AG09309 (cell line): ENCODE measurements at places on chromosomes 5 and 9.

GRCh38 chr5:57219386-57219785 lies 45.5 kb downstream of the GPBP1 start:
- DNase-seq: no peak

DNA sequence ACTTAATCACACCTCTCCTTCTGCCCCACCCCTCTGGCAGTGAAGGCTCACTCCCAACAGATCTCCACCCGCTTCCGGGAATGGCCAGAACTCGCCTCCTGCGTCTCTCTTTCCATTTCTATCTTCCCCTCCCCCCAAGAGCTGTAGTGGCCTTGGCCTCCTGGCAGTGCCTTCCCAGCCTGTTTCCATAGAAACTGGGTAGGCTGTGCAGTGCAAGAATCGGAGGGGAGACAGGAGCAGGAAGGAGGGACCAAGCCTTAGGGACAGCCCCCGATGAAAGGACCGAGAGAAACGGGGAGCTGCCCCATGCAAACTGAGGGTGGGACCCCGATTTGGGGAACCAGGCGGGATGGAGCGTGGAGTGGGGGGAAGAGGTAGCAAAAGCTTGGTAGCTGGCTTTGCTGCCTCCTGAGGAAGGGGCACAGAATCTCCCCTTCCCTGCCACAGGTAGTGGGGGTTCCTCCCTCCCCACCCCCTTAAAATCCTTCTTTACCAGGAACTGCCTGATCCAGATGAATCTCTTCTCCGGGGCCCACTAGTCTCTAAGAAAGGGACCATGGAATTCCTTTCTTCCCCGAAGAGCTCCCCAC lies 4.5 kb upstream of the PCDH1 start:
- DNase-seq: no peak

GRCh38 chr5:42483472-42484154 lies 60.4 kb downstream of the GHR start:
- DNase-seq: no peak

DNA sequence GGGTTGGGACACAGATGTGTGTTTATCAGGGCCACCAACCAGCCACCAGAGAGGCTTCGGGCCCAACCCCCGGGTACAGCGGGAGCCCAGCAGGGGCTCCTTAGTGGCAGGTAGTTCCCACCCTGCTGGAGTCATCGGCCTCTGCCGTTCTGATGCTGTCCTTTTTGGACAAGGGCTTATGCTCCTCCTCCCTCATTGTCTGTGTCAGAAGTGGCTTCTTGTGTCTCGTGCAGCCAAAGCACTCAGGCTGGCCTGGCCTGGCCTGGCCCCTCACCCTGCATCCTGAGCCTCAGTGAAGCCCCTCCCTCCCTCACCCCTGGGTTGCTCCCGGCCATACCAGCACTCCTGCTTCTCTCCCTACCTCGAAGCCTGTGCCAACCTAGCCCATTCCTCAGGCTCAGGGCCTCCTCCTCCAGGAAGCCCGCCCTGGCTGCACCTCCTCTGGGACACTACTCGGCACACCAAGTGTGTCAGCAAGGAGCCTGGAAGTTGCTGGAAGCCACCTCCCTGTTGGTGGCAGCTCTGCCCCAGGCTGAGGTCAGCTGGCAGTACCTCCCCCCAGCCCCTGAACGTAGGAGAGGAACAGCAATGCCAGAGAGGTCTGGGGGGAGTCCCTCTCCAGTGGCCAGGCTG lies 4.1 kb upstream of the UBAC1 start:
- DNase-seq: no peak

DNA sequence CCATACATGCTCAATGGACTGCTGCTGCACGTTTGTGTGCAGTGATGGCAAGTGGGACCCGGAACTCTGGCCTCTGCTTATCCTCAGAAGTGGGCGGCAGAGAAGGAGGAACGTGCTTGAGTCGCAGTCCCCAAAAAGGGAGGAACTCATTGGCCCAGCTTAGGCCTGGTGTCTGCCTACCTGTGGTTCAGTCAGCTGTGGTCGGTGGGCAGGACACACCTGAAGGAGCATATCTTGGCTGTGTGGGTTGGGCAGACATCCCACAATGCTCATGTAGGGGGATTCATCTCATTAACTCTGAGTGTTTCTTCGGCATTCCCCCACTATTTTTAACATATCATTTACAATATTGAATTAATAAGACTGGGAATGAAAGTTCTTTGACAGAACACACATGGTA lies 122.9 kb upstream of the IL12B start:
- DNase-seq: no peak

- no peak for DNase-seq
Observed at GRCh38 chr9:97307500-97308163, at the start of gene CCDC180. Gene CCDC180, plus strand, starts transcription at chr9:97307659. Its CDS starts 405 bp downstream, at chr9:97308064.

DNA sequence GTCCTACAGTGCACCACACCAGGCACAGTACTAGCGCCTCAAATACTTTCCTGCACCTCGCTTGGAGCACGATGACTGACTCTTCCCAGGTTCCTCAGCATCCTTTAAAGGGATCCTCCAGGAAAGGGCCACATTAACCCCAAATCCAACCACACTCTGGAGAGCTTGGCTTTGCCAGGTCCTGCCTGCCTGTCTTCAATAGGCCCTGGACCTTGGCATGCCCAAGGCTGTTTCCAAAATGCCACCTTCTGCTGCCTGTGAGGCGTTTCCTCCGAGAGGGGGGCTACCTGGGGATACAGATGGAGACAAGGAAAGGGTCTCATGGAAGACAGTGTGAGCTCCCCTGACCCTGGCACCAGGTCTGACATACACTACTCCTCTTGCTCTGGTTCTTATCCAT lies 169.9 kb downstream of the DAB2IP start:
- no peak for DNase-seq

DNA sequence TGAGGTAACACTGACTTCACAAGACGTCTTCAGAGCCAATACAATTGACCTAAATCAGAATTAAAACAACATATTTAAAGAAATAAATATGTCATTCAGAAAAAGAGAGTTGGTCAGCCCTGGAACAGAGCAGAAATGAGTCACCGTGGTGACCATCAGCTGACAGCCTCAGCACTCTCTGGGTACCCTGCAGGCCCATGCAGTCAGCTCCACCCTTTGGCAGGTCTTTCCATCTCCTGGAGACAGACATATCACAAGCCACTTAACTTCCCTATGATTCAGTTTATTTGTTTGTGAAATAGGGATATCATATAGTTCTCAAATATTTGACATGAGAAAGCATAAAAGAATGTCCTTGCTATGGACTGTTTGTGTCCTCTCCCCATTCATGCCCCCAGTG lies 151.6 kb upstream of the MEF2C start:
- DNase-seq: no peak

- DNase-seq: no peak
Observed at GRCh38 chr9:120775859-120776258, 17.4 kb downstream of the FBXW2 start.

- DNase-seq: no peak
Observed at GRCh38 chr9:135038826-135039225, 48.6 kb upstream of the OLFM1 start.

DNA sequence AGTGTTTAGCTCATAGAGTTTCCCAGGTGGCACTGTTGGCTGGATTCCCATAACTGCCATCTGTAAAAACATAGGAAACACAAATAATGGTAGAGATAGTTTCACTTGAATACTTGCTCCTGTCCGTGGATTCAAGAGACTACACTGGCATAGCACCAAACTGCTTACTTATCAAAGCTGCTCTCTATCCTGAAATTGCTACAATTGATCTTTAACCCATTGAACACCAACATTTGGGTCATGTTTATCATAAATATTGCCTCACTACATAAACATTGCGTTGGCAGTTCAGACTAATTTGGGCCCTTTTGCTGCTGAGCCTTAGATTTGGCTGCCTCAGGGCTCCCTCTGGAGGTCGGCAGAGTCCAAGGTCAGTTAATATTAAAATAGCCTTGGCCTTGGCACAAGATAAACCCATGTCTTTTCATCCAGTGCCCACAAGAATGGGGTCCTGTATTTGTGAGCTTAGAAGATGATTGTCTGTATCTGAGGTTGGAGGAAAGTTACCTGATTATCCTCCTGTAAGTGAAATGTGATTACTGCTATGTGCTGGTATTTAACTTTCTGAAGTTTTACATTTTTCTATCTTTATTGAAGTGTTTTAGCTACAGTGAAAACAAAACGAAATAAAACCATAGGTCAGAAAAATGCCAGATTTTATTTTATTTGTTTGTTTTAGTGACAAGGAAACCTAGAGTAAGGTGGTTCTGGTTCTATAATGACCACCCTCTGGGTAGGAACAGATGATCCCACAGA lies 4.0 kb upstream of the RANBP3L start:
- DNase-seq: no peak

- DNase-seq: no peak
Observed at GRCh38 chr9:131690941-131691573, 48.8 kb downstream of the RAPGEF1 start.

DNA sequence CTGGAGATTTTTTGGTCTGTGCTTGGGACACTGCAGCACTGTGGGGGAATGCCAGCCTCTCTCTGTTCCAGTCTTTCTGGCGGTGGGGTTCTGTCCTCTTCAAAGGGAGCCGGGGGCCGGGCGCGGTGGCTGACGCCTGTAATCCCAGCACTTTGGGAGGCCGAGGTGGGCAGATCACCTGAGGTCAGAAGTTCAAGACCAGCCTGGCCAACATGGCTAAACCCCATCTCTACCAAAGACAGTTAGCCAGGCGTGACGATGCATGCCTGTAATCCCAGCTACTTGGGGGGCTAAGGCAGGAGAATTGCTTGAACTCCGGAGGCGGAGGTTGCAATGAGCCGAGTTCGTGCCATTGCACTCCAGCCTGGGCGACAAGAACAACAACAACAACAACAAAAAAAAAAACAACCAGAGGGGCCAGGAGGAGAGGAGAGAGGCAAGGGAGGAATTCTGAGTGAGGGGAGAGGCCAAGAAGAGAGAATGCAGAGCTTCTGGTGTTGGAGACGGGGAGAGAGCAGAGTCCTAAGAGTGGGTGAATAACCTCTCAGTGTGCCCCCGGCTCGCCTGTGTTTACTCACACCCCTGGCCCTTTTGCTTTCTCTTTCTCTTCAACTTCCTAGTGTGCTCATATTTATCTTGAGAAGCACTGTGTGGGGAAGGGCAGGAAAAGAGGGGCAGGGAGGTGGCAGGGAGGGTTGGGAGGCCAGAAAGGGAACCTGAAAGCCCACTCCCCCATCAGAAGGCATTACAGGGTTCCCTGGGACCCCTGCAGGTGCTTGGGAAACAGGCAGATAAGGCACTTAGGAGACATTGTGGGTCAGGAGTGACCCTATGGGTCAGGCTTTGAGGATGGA lies 3.2 kb upstream of the SET start:
- DNase-seq: no peak

GRCh38 chr9:8890695-8891094 lies 1091.1 kb upstream of the DMAC1 start:
- no peak for DNase-seq

- no peak for DNase-seq
Observed at GRCh38 chr5:148931453-148932057, 105.1 kb downstream of the ADRB2 start.

GRCh38 chr9:102049586-102050246 lies 311.3 kb upstream of the GRIN3A start:
- DNase-seq: no peak

- DNase-seq: no peak
Observed at GRCh38 chr9:70923961-70924360, 197.5 kb downstream of the TRPM3 start.

DNA sequence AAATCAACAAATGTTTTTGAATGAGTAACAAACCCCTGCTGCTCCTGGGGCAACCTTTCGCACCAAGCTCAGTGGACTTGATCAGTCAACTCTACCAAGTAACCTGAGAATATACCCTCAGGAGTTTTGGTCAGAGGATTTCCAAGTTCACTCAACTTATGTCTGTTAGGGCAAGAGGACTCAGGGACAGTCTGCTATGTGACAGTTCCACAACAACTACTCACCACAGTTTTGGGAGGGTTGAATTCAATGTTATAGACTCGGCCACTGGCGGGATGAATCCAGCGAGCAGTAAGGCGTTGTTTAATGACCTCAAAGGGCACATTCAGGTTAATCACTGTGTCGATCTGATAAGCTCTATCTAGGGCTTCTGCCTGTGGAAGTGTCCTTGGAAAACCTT lies 22.1 kb downstream of the AK3 start:
- DNase-seq: no peak

DNA sequence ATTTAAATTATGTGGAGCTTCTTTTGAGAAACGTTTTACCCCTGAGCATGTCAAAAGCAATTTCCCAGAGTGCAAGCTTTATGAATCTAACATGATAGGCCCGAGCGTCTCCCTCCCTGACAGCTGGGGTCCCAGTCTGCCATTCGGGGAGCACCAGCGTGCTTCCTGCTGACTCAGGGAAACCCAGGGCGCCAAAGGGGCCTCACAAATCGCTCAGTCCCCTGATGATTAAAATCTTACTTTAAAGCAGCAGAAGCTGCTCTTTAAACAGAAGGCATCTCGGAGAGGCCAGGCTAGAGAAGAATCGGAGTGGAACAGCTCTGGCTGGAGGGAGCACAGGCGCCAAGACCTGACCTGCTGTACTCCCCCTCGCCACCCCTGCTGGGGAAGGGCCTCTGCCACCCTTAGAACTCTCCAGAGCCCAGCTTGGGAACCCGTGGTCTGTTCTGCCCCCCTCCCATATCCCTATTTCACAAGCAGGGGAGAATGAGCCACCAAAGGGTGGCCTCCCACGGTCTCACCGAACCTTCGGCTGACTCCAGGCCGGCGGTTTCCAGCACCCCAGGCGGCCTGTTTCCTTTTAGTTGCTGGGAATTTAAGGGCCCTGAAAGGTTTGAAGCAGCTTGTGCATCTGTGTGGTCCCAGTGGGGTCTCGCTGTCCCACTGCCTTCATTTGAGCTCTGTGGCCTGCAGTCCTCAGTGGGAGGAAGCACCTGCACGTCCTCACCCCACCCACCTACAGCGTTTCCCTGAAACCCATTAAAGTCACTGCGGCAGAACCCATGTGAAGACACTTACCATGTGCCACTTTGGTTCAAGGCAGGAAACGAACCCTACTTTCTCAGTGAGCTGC lies 147.6 kb downstream of the COL23A1 start:
- DNase-seq: no peak

- DNase-seq: no peak
Observed at GRCh38 chr5:6568383-6568782, 64.5 kb downstream of the NSUN2 start.

DNA sequence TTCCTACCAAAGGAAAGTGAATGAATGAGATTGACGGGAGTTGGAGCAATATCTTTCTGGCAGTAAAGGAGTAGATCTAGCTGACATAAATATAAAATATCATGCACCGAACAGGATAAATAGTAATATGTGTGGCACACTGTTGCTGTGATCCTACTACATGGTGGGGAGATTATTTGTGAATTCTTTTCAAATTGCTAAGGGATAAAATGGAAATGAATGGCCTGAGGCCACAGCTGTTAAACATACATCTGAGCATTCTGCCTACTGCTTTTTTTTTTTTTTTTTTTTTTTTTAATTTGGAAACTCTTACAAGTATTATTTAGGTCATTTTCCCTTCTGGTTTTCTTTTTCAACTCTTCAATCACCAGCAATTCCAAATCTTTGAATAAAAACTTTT lies 66.8 kb downstream of the MEF2C start:
- no peak for DNase-seq
